Fibroblast of skin of right biceps (primary cell): ENCODE measurements at places on chromosomes 11 and 22.

- DNase-seq = peak; percentile 20
These were observed 2.3 kb downstream of the RBX1 start for GRCh38 chr22:40953471-40953870.

DNA sequence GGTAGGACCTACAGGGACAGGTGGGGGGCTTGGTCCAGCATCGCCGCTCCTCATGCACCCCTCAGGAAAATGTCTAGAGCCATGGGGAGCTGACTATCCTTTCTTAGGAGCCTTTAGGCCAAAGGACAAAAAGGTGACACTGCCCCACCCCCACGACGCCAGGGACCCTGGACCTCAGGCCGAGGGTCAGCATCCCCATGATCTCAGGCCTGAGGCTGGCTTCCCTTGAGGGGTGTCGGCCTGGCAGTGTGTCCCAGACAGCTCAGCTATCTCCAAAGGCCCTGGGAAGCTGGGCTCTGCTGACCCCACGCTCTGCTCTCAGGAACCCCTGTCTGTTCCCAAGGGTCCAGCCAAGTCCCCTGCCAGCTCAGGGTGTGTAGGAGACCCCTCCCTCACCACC is 16.3 kb downstream of the MRGPRG start:
- DNase-seq = no peak

DNA sequence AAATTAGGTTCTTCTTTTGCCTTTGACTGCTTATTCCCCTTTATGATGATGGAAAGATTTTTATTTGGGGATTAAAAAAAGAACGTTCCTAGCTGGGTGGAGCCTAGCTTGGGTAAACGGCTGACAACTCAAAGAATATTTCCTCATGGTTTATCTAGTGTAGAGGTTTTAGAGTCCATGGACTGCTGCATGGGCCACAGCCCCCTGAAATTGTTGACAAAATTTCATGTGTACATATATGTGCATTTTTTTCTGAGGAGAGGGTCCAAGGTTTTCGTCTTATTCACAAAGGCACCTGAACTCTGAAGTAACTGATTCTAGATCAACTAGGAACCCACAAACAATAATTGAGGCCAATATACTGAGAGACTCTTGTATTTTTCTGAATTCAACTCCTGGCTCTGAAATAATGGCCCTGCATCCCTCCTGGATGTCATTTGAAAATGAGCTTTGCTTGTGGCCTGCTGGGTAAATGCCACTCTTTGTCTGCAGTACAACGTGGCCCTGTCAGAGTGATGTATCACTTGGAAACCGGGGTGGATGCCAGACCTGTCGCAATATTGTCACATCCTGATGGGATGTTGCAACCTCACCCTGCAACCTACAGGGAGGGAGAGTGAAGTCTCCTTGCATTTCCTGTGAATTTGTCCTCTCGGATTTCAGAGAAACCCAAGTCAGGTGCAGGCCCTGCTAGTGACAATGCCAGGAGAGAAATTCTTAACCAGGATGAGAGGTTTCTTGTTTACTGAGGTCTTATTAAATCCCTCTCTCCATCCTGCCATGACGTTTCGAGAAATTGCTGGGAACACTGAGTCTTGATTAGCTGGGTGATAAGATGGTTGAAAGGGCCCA is 33.8 kb downstream of the EHF start:
- peak; percentile 74 for DNase-seq

DNA sequence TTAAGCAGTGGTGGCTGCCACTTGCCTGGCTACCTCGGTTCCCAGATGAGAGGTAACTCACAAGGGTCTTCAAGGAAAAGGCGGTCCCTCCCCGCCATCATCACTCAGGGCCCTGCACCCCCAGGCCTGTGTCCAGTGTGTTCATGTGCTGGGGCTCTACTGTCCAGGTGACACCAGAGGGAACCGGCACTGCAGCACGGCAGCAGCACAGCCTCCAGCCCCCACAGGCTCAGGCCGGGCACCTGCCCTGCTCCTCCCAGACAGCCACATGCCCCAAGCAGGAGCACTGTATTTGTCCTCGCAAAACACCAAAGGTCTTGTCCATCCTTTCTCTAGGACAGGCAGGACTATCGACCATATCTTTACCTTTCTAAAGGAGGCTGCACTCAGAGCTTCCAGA is 982.1 kb downstream of the NTM start:
- no peak for DNase-seq

GRCh38 chr11:43573233-43573632 is 107.3 kb upstream of the HSD17B12 start:
- peak; percentile 22 for DNase-seq
